ENCODE measurements at places on chromosomes 2 and 18. TPM values are rescaled to one million over a fixed set of nuclear protein-coding genes. Genes with fewer than 3 reads are reported as not detected.

DNA sequence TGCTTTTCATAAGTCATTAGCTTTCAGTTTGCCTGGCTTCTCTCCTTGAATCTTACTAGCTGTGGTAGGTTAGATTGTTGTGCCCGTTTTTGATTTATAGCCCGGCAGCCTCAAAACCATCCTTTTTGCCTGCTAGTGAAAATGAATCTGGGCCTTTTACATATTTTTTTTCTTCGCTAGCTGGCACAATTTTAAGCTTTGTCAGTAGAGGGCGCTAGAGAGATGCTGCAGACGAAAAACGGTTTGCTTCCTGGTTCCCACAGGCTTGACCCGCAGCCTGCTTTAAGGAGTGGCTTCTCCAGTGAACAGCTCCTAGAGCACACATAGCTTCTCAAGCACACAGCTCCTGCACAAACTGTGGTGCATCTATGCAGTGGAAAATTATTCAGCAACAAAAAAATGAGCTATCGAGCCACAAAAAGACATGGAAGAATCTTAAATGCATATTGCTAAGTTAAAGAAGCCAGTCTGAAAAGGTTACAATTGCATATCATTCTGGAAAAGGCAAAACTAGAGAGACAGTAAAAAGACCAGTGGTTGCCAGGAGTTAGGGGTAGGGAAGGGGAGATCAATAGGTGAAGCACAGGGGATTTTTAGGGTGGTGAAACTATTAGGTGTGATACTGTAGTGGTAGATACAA is 47.9 kb downstream of the E2F6 start:
- DNase-seq = peak; percentile 26
- H3K27ac ChIP-seq = no peak overlapping the region
- H3K4me3 ChIP-seq = no peak overlapping the region
- peaks cover 15% of the 10 kb centered on the region for H3K36me3 ChIP-seq
- peaks cover 3% of the 10 kb centered on the region for H3K27me3 ChIP-seq

The MTCL1 gene
- 64.3 TPM for total RNA-seq

- H3K36me3 ChIP-seq = peaks cover 3% of the 10 kb centered on the region
- H3K4me1 ChIP-seq = no peaks in the 10 kb centered on the region
- no peak for DNase-seq
Observed at GRCh38 chr2:233966388-233966787, 49.2 kb downstream of the TRPM8 start.

- H3K4me3 ChIP-seq = no peak overlapping the region
- H3K36me3 ChIP-seq = no peaks in the 10 kb centered on the region
- H3K4me1 ChIP-seq = 0 out of 2 replicates have a peak, but pooled peaks cover 3% of the 10 kb centered on the region
- DNase-seq = peak; percentile 44
- H3K27me3 ChIP-seq = no peaks in the 10 kb centered on the region
Observed at GRCh38 chr2:201795607-201796477, 10.5 kb upstream of the CDK15 start.

GRCh38 chr18:40692871-40693270 is 1262.2 kb upstream of the PIK3C3 start:
- H3K4me3 ChIP-seq = no peak overlapping the region
- DNase-seq = no peak
- H3K27me3 ChIP-seq = no peaks in the 10 kb centered on the region
- H3K36me3 ChIP-seq = peaks cover 4% of the 10 kb centered on the region

Data from WTC11 (cell line).